ENCODE measurements at places on chromosomes 3 and 15.

- no peak for DNase-seq
Observed at GRCh38 chr3:184155644-184156521, 706 bp downstream of the DVL3 start.

- no peak for DNase-seq
Observed at GRCh38 chr3:157023226-157023625, 136.7 kb downstream of the CCNL1 start.

DNA sequence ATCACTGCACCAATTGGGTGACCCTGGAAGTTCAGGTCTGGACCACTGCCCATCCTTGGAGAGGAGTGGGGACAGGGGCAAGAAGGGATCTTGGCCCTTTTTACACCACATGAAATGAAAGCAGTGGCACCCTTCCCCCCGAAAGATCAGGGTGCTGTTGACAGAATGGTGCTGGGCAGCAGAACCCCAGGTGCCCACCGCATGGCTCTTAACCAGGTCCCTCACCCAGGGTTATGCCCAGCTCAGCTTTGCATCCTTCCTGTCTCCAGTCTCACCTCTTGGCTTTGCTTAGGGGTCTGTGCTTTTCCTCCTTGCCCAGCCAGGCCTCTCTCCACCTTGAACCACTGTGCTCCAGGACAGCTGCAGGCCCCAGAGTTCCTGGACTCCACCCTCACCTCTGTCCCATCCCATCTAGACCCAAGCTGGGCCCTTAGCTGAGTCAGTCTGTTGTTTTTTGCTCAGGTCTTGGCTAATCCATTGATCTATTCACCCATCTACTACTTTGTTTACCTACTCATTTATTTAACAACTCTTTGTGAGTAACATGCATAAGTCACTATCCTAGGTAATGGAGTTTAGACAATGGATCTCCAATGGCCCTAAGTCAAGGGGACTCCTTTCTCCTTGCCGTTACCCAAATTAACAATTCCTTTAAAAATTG lies 77.1 kb upstream of the PRR23E start:
- no peak for DNase-seq

DNA sequence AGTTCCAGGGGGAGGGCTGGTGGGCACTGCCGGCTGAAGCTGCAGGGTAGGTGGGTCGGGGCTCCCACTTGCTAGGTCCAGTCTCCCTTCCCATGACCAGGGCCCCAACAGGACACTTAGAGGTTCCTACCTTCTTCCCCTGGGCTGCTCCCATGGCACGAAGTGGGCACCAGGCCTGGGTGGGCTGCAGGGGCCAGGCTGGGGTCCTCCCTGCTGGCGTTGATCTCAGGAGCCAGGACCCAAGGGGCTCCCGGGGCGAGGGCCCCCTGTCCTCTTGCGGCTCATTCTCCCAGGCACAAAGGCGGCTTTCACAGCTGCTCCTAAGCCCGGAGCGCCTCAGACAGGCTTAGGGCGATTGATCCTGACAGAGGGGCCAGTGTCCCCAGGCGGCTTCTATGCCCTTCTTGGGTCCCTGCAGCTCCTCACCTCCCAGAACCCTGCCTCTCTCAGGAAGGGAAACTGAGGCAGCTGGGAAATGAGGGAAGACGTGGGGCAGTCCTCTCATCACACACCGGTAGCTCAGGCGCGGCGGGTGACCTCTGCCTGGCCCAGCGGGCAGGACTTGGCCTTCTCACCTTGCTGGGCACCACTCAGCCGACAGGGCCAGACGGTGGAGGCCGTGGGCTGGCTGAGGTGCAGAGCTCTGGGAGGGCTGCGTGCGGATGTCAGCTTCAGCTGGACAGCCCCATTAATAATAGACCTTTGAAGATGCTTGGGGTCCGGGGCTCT lies 39.6 kb downstream of the FAM3D start:
- DNase-seq = no peak

- no peak for DNase-seq
Observed at GRCh38 chr3:61141227-61141626, 110.0 kb downstream of the FHIT start.

Data from chondrocyte (in vitro differentiated cells).